ENCODE measurements at places on chromosomes 3 and 15.

DNA sequence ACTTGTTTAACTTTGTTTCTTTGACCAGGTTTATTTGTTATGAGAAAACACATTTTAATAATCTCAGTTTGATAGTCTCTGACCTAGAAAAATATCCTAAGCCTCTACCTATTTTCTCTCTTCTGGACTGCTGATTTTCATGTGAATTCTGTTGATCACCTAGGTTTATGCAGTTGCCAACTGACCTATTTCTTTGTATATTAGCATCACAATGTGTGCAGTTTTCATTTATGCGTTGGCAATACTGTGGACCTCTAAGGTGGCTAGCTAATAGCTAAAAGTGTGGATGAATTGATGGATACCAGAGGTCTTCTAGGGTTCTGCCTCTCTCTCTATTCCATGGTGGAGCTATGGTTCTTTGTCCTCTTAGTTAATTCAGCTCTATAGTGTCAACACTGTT lies 72.1 kb downstream of the LRRC49 start:
- DNase-seq, result no peak

- no peak for DNase-seq
Measured at GRCh38 chr3:167559924-167560323, 86.1 kb upstream of the SERPINI2 start.

DNA sequence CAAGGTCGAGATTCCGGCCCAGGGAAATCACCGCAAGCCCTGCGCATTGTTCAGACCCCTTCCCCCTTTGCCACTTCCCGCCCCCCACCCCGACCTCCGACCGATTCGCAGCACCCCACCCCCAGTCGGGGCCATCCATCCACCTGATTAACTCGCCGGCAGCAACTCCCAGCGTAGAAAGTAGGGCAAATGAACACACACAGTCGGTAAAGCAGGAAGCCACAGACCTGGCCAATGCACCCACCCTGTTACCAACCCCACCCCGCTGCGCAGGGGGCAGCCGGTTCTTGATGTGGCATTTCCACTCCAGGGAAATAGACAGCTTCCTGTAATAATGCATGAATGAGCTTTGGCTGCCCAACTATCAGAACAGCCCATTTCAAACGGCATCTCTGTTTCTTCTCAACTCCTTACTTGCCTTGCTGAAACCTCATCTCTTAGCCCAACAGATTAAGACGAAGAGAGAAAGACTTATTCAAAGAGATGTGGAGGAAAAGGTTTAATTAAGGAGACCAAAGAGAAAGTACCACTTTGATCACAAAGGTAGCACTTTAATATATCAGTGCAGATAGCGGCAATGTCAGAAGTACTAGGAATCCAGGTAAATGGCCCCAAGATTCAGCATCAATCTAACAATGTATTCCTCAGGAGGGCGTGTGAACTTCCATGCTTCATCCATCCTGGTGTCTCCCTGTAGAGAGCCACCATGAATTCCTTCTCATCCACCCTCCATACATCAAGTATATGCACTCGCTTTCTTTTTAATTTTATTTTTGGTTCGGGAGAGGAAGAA lies 1.9 kb downstream of the TNIK start:
- DNase-seq, result peak; percentile 9

DNA sequence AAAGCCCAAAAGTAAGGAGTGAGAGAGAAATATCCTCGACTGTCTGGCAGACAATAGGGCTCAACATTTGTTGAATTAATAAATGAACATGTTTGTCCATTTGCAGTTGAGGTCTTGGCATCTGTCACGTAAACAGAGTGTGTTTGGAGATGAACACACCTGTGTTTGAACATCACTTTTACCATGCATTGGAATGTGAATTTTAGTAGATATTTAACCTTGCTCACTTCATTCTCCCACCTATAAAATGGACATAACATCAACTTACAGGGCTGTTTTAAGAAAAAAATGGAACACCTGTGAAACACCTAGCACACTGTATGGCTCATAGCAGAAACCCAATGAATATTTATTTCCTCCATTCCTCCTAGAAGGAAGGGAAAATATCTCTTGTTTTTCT lies 204.8 kb downstream of the KCNMB2 start:
- DNase-seq, result no peak

DNA sequence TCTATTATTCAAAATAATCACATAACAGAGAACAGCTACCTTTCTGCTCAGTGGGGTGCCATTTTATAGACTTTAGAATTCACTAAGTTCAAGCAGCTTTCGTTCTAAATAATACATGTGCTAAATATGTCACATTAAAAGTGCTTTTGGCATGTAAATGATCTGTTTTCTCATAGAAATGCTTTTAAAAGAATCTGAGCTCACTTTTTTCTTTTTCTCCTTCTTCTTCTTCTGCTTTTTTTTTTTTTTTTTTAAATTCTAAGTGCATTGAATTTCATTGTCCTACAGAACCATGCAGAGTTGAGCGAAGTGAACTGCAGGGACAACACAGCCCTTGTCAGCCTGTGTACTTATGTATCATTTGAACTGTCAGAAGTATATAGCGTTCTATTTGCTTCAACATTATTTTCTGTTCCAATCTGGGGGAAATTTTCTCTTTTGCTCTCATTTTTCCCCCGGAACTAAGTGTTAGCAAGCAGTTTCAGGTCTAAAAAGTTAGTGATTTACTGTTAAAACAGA lies 193.8 kb upstream of the TMCO5A start:
- no peak for DNase-seq

- DNase-seq, result no peak
Measured at GRCh38 chr3:46096336-46096735, 69.1 kb upstream of the XCR1 start.

DNA sequence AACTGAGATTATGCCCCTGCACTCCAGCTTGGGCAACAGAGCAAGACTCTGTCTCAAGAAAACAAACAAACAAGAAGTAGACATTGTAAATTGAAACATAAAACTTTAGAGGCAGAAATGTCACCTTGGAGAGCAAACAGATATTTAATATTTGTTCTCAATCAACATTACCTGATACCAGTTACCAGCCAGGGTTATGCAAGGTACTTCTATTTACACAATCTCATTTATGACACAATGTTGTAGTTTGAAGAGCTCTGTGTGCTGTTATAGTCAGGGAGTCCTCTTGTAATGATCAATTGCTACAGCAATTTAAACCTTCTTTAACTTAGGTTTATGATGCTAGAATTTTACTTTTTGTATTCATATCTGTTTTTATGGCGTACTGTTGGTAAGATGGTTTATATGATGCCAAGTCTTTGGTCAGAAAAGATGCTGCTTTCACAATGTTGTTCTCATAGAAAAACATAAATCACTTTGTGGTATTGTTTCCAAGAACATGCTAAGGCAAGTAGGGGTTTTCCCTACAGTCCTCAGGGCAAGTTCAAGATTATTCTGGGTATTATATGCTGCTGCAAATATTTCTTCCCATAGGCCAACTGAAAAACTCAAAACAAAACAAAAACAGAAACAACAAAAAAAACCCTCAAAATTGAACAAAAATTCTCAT lies 173.5 kb downstream of the TNIK start:
- DNase-seq, result no peak

GRCh38 chr15:91919014-91919534 lies 65.6 kb downstream of the SLCO3A1 start:
- no peak for DNase-seq

DNA sequence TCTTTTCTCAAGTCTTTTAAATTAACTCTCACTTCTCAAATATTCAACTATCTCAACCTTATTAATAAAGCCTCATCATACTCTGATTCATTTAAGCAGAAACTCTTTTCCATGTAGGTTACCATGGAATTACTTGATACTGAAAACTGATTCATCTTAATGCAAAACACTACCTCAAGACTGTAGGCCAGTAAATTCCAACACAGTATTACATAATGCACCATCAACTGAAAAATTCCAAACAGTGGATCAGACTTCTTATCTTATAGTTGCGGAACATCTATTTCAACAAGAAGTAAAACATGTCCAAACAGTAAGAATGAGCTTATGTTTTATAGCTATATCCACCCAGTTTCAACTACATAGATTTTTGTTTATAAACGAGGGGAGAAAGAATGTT lies 124.5 kb downstream of the PEAK1 start:
- no peak for DNase-seq

DNA sequence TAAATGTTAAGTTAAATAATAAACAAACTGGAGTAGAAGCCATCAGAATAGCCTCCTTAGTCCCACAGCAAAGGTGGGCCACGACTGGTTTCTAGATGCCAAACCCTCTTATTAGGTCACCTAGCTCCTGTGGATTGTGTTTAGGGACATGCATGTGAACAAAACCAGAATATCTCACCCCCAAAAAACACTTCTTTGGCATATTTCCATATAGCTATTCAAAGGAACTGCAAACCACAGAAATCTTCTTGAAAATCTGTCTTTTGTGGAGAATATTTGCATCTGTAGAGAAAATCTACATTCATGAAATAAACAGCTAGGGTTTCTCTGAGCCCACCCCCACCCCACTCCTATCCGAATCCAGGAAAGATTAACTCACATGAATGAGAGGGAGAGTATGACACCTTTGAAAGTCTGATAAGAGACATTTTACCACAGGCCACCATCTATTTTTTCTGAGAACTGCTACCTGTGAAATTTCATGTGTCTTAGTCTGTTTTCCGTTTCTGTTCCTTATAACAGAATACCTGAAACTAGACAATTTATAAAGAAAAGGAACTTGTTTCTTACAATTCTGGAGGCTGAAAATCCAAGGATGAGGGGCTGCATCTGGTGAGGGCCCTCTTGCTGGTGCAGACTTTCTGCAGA lies 159.4 kb downstream of the NEK10 start:
- no peak for DNase-seq

GRCh38 chr15:36808411-36809160 lies 229.2 kb downstream of the CDIN1 start:
- DNase-seq, result no peak

GRCh38 chr15:62887113-62887570 lies 155.4 kb upstream of the TPM1 start:
- no peak for DNase-seq

DNA sequence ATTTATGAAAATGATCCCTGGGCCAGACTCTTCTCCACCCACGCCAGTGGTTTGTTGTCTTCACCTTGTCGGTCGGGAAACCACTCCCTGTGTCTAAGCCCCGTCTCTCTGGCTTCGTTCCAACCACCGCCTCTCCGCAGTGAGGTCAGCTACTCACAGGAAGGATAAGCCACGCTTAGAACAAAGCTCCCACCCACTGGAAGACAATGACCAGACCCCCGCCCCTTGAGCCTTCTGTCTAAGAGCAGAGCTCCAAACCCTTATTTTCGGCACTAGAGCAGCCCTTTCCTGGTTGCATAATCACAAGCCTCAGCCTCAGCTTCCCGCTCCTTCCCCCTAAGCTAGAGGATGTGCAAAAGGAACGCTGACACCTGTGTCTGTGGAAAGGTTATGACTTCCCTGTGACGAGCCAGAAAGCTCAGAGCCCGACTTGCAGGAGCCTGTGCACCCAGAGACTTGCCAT lies 114.9 kb upstream of the MEF2A start:
- DNase-seq, result peak; percentile 60

DNA sequence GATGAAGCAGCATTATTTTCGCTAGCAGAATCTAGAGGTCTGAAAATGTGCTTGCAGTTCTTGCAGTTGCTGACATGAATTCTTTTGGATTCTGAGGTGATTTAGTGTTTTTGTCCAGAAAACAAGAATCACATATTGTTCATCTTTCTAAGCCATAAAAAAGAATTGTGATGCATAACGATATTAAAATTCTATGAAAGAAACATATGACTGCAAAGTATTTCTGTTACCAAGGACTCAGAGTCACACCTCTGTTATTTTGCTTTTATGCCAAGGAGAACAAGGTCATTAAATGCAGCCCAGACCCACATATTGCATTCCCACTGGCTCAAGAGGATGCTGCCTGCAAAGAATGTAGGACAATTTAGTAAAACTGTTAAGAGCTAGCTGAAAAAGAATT lies 299.8 kb upstream of the GPR149 start:
- no peak for DNase-seq

DNA sequence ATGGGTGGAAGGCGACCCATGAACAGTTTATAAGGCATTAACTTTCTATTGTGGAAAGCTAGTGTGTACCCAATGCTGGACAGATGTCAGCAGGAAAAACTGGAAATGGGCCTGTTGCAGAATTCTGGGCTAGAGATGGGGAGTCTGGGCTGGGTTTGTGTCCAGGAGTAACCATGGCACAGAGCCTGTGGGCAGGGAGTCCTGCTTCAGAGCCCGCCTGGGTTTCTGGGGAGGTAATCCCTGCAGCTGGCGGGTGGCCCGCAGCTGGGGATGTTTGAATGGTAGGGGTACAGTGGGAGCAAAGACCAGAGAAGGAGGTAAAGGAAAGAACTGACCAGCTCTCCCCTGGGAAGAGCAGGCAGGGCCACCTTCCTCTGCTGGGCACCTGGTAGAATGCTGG lies 25.7 kb downstream of the ACAA1 start:
- no peak for DNase-seq

DNA sequence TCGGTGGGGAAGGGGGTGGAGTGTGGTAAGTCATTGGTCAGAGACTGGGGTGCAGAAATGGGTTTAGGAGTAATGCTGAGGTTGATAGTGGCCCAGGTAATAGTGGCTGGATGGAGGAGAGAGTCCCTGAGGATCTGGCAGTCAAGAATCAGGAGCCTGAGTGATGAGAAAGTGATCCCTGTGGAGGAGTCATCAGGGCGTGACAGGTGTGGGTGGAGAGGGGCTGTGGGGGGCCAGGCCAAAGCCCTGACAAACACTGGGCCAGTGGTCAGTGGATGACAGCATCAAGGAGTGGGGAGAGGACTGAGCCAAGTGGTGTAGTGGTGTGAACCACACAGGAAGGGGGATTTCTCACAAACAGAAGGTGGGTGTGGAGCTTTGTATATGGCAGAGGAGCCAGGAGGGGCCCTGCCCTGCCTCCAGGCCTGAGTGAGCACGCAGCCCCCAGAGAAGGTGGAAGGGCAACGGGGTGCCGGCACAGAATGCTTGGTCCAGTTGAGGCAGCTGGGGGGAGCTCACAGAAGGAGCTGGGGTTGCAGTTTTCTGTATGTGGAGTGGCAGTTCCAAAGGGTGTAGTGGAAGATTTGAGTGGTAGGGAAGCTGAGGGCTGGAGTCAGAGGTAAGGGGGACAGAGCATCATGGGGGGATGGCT lies 77.1 kb downstream of the SPSB4 start:
- no peak for DNase-seq

- DNase-seq, result no peak
Measured at GRCh38 chr15:67462875-67463274, 58.1 kb upstream of the C15orf61 start.

DNA sequence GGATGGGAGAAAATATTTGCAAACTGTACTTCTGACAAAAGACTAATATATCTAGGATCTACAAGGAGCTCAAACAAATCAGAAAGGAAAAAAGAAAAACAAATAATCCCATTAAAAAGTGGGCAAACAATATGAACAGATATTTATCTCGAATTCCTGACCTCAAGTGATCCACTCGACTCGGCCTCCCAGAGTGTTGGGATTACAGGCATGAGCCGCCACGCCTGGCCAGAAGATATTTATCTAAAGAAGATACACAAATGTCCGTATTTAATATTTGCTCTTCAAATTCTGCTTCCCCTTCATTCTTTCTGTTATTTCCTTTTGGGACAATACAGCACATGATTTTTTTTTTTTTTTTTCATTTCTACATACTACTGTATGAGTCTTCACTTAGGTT lies 151.7 kb upstream of the GRM7 start:
- DNase-seq, result no peak
